ENCODE measurements at places on chromosomes 12 and 14. TPM values are rescaled to one million over a fixed set of nuclear protein-coding genes. Genes with fewer than 3 reads are reported as not detected.

The LRRC10 gene
- total RNA-seq, result 40.5 TPM

The SPIC gene
- total RNA-seq, result not detected

The DYRK2 gene
- total RNA-seq, result 45.8 TPM

The AP1G2 gene
- total RNA-seq, result 10.7 TPM

The MYF6 gene
- not detected for total RNA-seq

- no peak for DNase-seq
These were observed 12.6 kb downstream of the WSCD2 start for GRCh38 chr12:108141600-108142130.

DNA sequence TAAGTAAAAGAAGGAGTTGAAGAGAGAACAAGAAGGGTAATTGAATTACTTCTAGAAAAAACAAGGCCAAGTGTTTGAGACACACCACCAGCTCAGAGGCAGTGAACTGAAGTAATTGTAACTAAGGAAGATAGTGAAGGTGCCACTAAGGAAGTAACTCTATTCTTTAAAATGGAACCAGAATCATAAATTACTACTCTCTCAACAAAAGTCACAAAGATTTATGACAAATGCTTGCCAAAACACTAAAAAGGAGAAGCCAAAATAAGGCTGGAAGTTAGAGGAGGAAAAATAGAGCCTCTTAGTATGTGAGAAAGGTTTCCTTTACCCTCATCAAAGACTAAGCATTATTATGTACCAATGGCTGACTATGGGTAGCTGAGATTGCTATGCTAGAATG lies 208.5 kb downstream of the MDGA2 start:
- no peak for DNase-seq

DNA sequence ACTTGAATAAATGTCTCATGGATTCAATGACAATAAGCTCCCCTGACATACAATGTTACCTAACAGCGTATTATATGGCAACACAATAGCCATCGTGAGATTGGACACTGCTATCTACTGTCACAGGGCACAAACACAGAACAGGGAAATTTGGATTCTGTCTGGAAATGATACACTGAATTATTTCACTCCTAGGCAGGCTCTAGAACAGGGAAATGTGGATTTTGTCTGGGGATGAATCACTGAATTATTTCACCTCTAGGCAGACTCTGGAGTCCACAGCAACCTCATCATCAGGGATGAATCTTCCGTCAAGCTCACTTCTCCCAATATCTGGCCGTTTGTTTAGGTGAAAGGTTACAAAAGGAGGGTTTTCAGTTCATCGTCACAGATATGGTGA lies 288.8 kb downstream of the TMEM132D start:
- DNase-seq, result no peak

GRCh38 chr14:100930270-100930669 lies 26.7 kb upstream of the RTL1 start:
- no peak for DNase-seq

DNA sequence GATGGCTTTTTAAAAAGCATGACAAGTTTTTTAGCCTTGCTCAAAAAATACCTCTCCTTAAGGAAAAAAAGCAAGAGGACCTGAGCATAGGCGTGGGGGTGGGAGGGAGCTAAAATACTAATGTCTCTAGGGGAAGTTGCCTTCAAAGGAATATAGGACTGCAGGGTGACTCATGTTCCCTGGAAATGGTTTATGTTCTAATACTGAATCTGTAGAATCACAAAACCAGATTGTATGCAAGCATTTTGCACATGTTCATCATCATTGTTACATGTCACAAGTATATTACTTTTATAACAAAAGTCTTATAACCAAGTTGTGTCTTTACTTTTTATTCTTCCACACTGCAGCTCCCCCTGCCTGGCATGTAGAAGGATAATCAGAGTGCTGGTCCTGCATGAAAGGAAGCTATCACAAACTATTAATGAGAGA lies 36.6 kb downstream of the GPR135 start:
- no peak for DNase-seq

GRCh38 chr14:33186656-33187055 lies 248.0 kb downstream of the NPAS3 start:
- no peak for DNase-seq

GRCh38 chr12:72141381-72141780 lies 130.8 kb upstream of the TRHDE start:
- DNase-seq, result no peak

Measured in Right ventricle myocardium superior (tissue), 1 donor.